ENCODE measurements at places on chromosomes 5 and 9. TPM values are rescaled to one million over a fixed set of nuclear protein-coding genes. Genes with fewer than 3 reads are reported as not detected.

GRCh38 chr5:16596581-16596940, 20.2 kb downstream of the RETREG1 start:
- DNase-seq = no peak

GRCh38 chr5:142222866-142223558, 101.8 kb downstream of the SPRY4 start:
- DNase-seq = no peak

GRCh38 chr5:108312258-108312657, 69.6 kb downstream of the FBXL17 start:
- no peak for DNase-seq

DNA sequence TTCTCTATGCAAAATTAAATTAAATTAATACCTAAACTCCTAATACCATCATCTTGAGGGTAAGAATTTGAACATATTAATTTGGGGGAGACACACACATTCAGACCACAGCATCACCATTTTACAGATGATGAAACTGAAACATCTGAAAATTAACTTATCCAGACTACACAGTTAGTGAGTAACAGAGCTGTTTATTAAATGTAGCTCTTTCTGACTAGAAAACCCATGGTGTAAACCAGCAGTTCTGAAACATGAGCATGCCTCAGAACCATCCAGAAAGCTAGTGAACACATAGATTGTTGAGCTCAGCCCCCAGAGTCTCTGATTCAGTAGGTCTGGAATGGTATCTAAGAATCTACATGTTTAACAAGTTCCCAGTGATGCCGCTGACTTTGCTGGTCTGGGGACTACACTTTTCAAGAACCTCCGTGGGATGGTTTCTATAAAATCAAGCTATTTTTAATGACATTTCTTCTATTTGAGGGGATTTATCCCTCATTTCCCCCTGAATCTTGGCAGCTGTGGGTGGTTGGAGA, 113.5 kb downstream of the RORB start:
- no peak for DNase-seq

HTR4 gene
- 2.3 TPM for total RNA-seq

Data from cardiac muscle cell (in vitro differentiated cells and primary cell).